ENCODE measurements at places on chromosomes 7 and 10.

GRCh38 chr7:143203386-143203785 lies 18.5 kb upstream of the TAS2R40 start:
- DNase-seq: no peak

- DNase-seq: no peak
Measured at GRCh38 chr7:29892231-29892630, 85.9 kb downstream of the WIPF3 start.

- DNase-seq: peak; percentile 72
Measured at GRCh38 chr10:126904818-126905701, at the start of gene DOCK1. Gene DOCK1, plus strand, starts transcription at chr10:126905428. Its CDS starts 90 bp downstream, at chr10:126905518.

GRCh38 chr10:29646238-29646902 lies 11.6 kb upstream of the SVIL start:
- DNase-seq: peak; percentile 79

DNA sequence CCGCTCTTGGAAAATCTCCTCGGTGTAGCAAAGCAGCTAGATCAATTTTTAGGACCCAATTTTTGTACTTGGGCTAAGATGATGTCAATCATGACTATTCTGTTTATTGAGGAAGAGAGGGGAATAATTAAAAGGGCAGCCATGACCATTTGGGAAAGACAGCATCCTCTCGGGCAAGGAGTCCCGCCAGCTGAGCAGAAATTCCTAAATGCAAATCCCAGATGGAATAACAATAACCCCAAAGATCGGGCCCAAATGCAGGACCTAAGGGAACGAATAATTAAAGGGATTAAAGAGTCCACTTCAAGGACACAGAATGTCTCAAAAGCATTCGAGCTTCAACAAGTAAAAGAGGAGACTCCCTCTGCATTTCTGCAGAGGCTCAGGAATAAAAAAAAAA lies 18.7 kb downstream of the COL17A1 start:
- DNase-seq: no peak

DNA sequence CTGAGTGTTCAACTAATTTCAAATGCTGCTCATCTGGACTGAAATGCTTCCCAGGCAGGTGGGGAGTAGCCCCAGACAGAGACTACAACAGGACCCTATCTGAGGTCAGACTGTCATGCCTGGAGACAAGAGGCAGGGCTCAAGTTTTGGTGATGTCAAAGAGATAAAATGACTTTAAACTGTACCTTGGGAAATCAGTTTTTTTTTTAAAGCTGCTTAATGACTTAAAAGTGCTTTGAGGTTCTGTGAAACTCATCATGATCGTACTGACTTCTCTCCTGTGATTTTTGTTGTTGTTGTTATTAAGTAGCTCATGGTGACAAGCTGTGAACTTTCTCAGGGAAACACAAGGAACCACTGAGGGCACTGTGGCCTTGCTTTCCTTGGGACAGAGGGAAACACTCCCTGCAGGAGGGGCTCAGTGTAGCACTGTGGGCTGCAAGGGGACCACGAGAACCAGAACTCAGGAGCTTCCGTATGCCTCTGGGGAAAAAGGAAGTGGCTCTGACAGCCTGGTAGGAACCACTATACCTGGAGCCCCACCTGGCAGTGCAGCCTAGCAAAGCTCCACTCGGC lies 9.5 kb downstream of the HIPK2 start:
- DNase-seq: no peak

GRCh38 chr7:137606061-137606674 lies 240.6 kb downstream of the DGKI start:
- DNase-seq: peak; percentile 71

- DNase-seq: no peak
Measured at GRCh38 chr7:34044306-34044643, 138.9 kb downstream of the BMPER start.

DNA sequence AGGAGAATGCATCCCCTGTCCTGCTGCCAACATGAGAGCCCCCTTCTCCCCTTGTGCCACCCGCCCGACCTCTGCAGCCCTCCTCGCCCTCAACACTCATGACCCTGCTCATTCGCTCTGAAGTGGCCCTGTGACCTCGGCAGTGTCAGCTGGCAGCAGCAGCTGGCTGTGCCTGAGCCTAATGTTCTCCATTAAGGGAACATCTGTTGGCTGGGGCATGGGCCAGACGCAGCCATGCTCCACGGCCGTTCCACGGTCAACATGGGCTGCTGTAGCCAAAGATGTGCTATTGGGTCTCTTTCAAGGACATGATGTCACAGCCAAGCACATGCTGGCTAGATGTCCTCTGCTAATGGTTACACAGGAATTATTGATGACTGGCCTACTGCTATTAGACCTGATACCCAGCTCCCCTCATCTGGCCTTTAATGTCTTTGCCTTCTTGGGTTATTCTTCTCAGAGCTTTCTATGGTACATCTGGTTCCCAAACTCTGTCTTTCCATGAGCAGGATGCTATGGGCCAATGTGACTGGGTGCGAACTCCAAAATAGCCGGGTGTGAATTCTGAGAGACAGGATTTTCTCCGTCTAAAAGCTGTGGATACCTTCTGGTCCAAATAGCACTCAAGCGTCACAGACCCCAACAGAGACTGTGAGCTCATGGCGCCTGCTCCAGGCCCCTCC lies 22.4 kb downstream of the ADCYAP1R1 start:
- DNase-seq: no peak

GRCh38 chr7:72032934-72033333 lies 379.2 kb downstream of the CALN1 start:
- no peak for DNase-seq

- no peak for DNase-seq
Measured at GRCh38 chr7:91780521-91780920, 100.0 kb downstream of the MTERF1 start.

DNA sequence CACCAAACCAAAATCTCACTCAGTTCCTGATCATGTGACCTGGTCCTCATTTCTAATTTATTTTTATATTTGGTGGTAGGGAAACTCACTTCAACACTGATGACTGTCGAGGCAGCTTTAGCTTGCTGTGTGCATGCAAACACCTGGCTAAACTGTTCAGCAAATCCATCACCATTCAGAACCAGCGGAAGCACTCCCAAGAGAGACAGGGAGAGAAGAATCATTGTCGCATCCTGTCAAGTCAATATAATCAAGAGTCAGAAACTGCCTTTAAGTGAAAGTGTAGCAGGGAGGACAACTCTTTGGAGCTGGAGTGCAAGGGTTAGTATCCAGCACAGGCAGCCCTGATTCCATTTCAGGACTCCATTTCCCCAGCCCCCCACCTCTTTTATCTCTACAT lies 300.7 kb downstream of the XPNPEP1 start:
- DNase-seq: no peak

- no peak for DNase-seq
Measured at GRCh38 chr7:14837216-14837615, 65.3 kb downstream of the DGKB start.

- no peak for DNase-seq
Measured at GRCh38 chr7:142890874-142891485, 5.4 kb upstream of the TRPV6 start.

DNA sequence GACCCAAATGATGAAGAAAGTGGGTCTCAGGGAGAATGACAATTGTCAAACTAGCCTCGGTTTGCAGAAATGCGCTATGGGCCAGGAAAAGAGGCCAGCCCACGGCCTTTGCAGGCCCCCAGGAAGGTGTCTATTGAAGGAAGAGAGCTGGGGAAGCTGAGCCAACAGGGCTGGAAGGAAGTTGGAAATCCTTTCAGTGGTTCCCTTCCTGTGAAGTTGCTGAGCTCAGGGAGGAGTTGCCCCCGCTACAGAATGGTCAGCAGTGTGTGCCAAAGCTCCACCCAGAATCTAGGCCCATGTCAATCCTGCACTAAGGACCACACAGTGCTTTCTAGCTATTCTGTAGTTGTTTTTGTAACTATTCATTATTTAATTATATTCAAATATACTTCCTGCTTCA lies 91.6 kb upstream of the ANLN start:
- no peak for DNase-seq

DNA sequence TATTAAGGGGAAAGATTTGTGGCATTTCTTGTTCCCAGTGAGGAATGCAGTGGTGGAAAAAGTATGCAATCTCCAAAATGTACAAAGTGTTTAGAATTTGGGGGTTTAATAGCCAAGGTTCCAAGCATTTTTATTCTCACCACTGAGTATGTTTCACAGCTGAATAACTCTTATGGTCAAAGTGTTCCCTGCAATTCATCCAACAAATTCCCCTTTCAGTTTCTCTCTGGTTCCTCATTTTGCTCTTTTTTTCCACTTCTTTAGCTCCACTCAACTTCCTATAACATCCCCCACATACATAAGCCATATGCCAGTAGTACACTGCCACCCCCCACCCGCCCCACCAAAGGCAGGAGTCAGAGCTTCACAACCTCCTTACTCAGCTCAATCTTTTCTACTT lies 4.6 kb downstream of the HECW1 start:
- DNase-seq: no peak

DNA sequence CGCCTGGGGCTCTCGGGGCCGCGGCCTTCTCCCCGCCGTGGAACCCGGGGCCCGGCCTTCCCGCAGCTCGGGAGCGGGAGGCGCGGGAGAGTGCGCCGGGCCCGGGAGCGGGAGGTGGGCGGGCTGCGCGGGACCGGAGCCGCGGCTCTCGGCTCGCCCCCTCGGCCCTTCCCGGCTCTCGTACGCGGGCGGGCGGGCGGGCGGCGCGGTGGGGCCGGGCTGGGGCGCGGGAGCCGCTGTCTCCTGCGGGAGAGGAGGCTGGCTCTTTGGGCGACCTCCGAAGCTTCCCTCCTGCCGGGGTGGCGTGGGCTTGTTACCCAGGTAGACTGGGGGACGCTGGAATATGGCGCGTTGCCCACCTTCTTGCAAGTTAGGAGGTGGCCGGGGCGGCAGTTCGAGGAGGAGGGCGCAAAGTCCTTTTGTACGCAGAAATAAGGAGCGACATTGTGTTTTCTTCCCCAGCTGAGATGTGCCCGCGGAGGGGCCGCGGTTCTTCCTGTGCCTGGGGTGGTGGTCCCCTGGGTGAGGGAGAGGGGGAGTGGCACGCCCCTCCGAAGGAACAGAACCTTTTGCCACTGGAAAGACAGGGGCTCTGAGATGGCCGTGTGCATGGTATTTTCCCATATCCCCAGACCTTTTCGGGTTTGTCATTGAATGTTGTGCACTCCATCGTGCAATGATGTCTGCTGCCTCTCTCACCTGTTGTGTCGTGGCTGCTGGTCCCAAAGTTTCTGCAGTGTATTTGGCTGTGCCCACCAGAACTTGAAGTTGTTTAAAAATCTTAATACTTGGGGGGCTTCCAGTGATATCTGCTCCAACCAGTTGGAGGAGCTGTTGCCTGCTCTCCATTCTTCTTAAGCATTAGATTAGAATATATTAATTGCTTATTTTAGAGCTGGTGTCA lies 844 bp downstream of the NRF1 start:
- peak; percentile 59 for DNase-seq

GRCh38 chr7:138750473-138750872 lies 47.3 kb upstream of the TMEM213 start:
- DNase-seq: no peak

DNA sequence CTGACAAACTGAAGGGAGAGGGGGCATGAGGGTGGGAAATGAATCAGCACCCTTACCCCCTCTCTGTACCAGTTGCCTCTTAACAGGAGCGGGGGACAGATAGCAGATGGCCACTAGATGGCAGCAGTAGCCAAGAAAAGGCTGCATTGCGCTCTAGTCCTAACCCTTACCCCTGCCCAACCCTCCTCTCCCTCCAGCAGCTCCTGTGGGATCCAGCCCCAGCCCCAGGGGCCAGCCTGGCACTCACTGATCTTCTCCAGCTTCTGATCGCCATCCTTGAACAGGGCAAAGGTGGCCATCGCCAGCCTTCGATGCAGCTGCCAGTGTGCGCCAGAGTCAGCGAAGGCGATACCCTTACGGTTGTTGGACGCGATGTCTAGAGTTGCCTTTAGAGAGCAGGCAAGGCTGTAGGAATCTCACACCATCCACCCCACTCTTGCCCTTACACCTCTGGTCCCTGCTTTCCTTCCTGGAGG lies 2.2 kb downstream of the CYP17A1 start:
- DNase-seq: peak; percentile 78

- peak; percentile 71 for DNase-seq
Measured at GRCh38 chr10:126504063-126504760, 115.9 kb upstream of the ADAM12 start.

GRCh38 chr10:6124666-6125065 lies 35.8 kb downstream of the RBM17 start:
- peak; percentile 36 for DNase-seq
